Vagina (tissue), 2 donors: ENCODE measurements at places on chromosomes 6 and 20.

DNA sequence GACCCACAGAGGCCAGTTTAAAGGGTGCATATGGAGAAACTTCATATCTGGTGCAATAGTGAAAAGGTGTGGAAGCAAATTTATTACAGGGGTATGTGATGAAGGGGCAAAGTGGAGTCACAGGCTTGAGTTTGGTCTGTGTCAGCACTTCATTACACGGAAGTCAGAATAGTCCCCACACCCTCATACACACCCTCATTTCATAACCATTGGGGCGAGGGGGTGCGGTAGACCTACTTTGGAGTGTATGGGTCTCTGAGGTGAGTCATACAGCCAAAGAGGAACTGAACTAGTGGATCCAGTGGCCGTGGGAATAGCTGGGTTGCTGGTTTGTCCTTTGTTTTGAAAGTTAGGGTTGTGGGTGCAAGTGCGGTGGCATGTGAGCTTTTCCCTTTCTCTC lies 3.3 kb downstream of the TM9SF4 start:
- no peak for DNase-seq

- no peak for DNase-seq
These were observed 133.6 kb downstream of the RALGAPA2 start for GRCh38 chr20:20578838-20579237.

GRCh38 chr20:43442282-43442880 lies 15.3 kb upstream of the SRSF6 start:
- DNase-seq = no peak

DNA sequence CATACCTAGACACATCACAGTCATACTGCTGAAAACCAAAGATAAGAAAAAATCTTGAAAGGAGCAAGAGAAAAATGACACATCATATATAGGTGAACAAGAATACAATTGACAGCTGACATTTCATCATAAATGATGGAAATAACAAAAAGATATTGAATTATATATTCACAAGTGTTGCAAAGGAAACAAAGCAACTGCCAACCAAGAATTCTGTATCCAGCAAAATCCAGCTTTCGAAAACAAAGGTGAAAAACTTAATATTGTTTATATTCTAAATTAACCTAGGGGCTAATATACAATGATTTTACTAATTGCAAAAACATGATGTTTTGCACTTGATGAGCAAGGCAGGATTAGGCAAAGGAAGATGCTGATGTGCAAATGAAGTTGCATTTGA lies 84.3 kb downstream of the MOXD1 start:
- no peak for DNase-seq

DNA sequence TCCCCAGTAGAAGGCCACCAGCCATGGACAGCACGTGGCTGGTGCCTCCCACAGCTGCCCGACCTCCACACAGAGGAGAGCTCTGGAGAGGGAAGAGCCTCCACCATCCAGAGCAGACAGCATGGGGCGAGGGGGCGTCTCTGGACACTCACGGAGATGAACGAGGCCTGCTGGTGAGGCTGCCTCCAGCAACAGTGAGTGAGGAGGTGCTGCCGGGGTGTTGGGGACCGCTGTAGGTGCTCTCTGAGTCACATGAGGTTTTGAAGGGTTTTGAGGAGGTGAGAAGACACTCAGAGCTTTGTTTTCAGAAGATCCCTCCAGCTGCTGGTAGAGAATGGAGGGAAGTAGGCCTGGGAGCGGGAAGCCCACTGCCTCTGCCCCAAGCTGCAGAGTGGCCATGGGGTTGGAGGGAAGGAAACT lies 65.6 kb downstream of the THBS2 start:
- DNase-seq = peak; percentile 81

- no peak for DNase-seq
These were observed 128.6 kb upstream of the SLC22A23 start for GRCh38 chr6:3585320-3585935.

GRCh38 chr6:47169785-47170616 lies 127.9 kb upstream of the ADGRF1 start:
- no peak for DNase-seq

GRCh38 chr6:20802596-20802995 lies 268.3 kb downstream of the CDKAL1 start:
- no peak for DNase-seq

- DNase-seq = no peak
These were observed 266.0 kb upstream of the NT5E start for GRCh38 chr6:85183841-85184240.
